ENCODE measurements at places on chromosomes 2 and 18.

DNA sequence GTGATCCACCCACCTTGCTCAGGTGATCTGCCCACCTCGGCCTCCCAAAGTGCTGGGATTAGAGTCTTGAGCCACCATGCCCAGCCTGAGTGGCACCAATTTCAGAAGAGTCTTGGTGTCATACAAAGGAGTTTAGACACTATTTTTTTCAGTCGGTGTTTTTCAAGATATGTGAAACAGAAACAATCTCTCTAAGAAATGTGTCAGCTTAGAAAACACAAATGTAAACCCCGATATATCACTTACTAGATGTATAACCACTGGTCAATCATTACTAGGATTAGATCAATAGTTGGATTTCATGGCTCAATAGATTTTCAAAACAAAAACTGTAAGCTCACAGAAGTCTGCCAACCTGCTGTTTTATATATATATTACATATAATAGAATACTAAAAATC, 67.2 kb upstream of the FRZB start:
- DNase-seq: no peak

DNA sequence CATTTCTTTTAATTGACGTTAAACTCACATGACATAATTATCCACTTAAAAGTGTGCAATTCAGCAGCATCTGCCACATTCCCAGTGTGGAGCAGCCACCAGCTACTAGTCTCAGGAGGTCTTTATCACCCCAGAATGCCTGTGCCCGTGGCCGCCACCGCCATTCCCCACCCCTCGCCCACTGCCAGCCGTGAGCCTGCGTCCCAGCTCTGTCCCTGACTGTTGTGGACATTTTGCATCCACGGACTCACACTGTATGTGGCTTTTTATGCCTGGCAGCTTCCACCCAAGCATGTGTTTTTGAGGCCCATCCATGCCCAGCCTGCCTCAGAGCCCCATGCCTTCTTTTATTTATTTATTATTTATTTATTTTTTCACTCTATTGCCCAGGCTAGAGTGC, 9.2 kb downstream of the BOK start:
- no peak for DNase-seq

DNA sequence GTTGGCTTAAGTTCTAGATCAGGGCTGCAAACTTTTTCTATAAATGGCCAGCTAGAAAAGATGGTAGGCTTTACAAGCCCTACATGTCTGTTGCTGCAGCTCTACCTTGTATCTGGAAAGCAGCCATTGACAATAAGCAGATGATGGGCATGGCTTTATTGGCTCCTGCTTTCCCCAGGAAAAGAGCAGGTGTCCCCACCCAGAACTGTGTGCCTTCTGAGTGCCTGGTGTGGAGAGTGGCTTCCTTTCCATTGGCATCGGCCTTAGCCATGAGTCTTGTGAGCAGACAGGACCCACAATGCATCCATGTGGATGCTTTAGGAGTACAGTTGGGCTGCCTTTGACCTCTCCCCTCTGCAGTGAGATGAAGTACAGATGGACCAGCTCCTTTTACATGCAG, 120.2 kb downstream of the CD8B2 start:
- no peak for DNase-seq

DNA sequence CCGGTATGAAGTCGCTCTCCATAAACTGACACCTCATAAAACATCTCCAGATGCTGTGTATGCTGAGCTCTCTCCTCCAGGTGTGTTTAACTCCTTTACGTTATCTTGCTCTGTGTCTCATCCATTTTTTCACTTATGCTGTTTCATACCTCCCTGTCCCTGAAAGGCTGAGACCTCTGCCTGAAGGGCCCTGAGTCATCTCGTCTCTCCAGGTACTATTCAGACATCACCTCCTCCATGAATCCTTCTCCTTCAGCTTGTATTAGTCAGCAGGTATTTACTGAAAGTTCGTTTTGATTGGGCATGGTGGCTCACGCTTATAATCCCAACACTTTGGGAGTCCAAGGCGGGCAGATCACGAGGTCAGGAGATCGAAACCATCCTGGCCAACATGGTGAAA, 244.5 kb upstream of the EPHA4 start:
- DNase-seq: no peak

DNA sequence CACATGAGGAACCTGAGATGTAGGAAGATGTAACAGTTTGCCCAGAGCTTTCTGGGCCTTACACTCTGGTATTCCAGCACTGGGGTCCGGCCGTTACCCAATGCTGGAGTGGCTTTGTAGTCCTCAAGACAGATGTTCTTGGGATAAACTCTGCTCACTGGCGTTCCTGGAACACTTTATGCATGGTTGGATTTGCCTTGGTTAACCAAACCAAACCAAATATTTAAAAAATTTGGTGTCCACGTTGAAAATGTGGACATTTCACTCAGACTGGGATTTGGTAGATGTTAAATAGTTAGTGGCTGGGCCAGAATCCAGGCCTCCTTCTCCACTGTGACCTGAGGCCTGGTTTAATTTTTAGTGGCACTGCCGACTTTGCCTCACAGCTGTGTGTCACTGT, 81.5 kb downstream of the ACOXL start:
- DNase-seq: no peak

GRCh38 chr18:48324651-48325050, 84.5 kb downstream of the ZBTB7C start:
- DNase-seq: no peak

GRCh38 chr2:31197166-31197565, 20.1 kb downstream of the CAPN14 start:
- no peak for DNase-seq

DNA sequence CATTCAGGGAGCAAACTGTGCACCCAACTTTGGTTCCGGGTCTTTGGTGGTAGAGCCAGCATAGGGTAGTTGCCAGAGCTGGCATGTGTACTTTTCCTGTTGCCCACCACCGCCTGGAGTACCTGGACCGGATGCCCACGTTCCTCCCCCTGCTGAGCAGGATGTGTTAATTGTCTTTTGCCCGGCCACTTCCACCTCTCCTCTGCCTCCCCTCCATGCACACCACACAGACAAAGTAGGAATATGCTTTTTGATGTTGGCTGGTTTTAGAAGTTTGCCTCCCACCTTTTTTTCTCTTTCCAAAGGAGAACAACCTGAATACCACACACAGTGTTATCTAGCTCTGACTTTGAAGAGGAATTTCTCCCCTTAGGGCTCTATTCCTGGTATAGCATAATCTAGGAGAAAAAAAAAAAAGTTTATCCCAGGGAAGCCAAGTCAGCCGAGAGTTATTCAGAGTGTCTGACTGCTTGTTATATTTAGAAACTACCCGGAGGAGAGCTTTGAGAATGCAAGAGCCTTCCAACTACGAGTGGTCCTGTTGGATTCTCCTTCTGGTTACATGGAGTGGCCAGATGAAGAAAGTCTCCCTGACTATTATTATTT, 111.9 kb downstream of the SETBP1 start:
- DNase-seq: no peak

DNA sequence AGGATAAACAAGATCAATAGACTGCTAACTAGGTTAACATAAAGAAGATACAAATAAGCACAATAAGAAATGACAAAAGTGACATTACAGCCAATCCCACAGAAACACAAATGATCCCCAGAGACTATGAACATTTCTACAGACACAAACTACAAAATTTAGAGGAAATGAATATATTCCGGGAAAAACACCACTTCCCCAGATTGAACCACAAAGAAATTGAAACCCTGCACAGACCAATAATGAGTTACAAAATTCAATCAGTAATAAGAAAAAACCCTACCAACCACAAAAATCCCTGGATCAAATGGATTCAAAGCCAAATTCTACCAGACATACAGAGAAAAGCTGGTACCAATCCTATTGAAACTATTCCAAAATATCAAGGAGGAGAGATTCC, 232.4 kb upstream of the RBMS1 start:
- no peak for DNase-seq

DNA sequence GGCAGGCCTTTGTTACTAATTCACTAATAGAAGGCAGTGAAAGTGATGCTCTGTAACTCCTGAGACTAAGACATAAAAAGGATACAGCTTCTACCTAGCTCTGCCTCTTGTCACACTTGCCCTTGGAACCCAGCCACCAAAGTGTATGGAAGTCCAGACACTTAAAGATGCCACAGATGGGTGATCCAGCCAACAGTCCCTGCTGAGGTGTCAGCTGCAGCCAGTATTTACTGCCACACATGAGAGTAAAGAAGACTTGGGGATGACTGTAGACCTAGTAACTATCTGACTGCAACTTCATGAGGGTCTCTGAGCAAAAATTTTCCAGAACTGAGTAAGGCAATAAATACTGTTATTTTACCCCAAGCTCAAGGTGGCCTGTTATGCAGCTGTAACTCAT, 8.8 kb downstream of the IMMT start:
- no peak for DNase-seq

DNA sequence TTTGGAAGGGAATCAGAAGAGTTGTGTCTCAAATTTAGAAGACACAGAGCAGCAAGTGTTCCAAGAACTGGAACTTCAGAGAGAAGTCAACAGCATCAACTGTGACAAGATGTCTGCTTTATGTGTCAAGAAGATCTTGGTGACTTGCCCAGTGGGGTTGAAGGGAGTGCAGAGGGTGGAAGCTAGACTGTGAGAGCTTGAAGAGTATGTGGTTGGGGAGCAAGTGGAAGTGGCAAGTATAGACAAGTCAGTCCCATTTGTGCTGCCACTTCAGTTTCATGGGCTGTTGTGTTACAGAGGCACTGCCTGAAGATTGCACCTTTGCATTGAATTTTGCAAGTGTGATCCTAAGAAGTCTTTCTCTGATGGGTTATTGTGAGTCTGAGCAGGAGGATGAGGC, 68.7 kb upstream of the MC2R start:
- DNase-seq: no peak

- no peak for DNase-seq
These were observed 200.0 kb downstream of the GBX2 start for GRCh38 chr2:235968155-235968554.

GRCh38 chr2:128685841-128686496, 367.3 kb upstream of the HS6ST1 start:
- no peak for DNase-seq

- DNase-seq: no peak
These were observed 2.1 kb upstream of the TCF7L1 start for GRCh38 chr2:85131116-85131515.

DNA sequence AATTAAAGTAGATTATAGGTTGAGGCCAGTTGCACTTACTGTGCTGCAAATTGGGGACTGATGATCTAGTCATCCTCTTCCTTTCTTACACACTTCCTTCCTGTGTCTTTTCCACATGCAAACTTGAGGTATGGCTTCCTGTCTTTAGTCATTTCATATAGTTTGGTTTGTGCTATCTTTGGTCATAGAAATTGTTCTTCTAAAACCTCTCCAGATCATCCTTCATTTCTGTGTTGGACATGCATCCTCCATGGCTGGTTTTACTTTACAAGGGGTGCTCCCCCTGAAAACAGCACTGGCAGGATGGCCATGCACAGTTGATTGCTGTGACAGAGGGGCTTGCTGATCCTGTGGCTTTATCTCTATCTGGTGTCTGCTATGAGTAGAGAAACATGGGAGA, 36.5 kb downstream of the MGAT5 start:
- no peak for DNase-seq

DNA sequence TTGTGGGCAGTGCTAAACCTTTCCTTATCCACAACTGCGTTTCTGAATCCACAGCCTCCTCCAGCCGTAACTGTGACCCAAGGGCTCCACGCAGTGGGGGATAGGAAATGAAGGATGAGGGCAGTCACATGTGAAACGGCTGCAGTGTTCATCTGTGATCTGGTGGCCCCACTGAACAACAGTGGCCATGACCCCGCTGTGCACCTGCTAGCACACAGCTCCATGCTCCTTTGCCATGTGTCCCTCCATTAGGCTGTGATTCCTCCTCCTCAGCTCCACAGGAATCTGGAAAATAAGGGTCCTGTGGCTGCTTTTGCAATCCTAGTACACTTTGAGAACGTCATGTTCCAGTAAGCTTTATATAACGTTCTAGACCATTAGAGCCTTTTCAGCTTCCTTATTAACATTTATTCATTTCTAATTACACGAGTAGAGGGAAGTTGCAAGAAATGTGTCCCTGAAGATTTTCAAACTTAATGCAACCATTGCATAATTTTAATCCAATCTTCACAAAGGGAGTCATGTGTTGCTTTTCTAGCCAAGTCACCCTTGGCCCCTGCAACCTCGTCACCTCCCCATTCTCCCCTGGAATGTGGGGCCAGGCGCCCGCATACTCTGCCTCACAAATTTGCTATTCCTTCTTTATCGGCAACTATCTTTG, 7.1 kb upstream of the NAPG start:
- peak; percentile 50 for DNase-seq

DNA sequence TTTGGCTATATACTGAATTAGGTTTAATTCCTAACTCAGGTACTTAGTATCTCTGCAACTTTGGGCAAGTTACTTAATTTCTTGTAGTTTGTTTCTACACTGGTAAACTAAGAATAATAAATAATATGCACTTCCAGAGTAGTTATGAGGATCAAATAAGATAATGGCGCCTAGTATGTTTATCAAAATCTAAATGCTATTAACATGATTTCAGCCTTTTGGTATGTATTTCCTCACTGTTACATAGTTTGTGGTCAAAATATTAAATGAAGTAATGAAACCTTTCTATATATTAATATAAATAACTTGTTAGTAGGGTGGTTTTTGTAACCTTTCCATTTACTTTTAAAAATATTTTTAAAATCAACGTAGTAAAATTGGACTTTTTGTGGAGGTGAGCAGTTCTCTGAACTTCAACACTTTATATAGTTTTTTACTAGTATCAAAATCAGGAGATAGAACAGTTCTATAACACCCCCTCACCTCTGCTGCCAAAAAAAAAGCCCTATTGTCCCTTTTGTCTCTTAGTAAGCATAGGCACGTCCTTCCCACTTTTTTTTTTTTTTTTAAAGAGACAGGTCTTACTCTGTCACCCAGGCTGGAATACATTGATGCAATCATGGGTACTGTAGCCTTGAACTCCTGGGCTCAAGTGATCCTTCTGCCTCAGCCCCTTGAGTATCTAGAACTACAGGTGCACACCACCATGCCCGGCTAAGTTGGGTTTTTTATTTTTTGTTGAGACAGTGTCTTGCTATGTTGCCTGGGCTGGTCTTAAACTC, 44.8 kb downstream of the RAB3GAP1 start:
- no peak for DNase-seq

DNA sequence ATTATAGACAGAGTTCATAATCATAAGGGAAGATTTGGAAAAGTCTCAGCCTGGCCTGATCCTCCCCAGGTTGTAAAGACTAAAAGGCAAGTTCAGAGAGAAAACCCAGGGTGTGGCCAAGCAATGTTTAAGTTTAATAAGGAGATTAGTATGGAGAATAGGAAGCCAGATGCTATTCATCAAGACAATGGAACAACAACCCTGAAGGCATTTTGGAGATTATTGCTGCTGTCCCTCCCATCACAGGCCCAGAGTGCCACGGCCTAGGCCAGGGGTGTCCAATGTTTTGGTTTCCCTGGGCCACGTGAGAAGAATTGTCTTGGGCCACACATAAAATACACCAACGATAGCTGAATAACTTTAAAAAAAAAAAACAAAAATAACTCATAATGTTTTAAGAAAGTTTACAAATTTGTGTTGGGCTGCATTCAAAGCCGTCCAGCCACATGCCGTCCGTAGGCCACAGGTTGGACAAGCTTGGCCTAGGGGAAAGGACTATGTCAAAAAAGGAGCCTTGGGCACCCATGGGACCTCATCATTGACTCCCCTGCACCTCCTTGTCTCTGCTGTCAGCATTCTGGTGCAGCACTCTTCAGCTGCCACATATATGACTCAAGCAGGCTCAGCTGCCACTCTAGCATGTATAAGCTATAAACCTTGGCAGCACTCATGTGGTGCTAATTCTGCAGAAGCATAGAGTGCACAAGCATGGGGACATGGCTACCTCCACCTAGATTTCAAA, 20.8 kb downstream of the DPP4 start:
- DNase-seq: no peak
